Renal cortical epithelial cell (primary cell): ENCODE measurements at places on chromosomes 12 and 14.

DNA sequence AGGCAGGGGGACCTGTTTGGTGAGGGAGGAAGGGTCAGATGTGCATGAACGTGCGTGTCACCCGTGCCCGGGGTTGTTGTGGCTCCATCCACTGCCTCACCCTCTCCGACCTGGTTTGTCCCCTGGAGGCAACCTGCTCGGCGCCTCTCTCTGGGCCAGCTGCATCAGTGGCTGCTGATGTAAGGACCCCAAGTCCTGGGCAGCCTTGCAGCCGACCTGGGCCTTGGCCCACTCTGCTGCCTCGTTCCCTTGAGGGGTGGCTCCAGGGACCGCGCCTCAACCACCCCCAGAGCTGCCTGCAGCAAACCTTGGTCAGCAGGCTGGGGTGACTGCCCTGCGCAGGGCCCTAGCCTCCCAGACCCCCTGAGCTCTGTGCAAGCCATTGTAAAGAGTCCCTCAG is 351.7 kb downstream of the TMEM121 start:
- no peak for DNase-seq

- DNase-seq, result peak; percentile 63
Measured at GRCh38 chr12:90622431-90622830, 332.5 kb downstream of the CCER1 start.

DNA sequence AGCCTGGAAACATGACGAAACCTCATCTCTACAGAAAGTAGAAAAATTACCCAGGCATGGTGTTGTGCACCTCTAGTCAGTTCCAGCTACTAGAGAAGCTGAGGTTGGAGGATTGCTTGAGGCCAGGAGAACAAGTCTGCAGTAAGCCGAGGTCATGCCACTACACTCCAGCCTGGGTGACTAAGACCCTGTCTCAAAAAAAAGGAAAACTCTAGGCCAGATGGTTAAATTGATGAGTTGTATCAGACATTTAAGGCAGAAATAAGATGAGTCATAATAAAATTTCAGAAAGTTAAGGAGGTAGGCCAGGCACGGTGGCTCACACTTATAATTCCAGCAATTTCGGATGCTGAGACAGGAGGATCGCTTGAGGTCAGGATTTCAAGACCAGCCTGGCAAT is 10.7 kb downstream of the EIF2S1 start:
- no peak for DNase-seq

DNA sequence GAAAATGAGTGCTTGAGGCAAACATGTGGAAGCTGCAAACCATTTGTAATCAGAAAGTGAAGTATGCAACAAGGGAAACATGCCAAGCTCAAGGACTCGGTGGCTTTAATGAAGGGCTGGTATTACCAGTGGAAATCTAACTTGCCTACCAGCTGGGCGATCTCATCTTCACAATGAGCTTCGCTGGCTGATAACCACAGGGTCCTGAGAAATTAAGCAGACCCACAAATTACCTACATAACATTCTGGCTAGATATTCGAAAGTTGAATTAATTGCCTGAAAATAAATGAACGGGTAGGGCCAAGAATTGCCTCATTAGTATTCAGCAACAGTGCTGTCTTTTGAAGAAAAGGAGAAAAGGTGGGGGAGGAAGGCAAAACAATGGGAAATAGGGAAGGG is 439.4 kb downstream of the PDZRN4 start:
- DNase-seq, result no peak

DNA sequence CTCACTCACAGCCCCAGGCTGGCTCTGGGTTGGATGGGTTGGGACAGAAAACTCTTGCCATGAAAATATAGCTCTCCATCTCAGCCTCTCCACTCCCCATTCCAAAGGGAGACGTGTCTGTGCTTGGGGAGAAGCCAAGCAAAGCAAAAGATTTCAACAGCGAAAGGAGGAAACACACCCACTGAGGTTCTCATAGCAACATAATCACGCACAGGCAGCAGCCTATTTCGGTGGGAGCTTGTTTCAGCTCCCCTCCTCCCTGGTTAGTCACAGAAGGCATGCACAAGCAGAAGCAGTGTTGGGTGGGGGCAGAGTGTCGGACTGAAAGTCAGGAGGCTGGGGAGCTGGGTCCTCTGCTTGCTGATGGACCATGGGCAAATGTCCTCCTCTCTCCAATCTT is 1.9 kb upstream of the PRMT8 start:
- DNase-seq, result no peak
